Stimulated activated CD4-positive, alpha-beta T cell treated with anti-CD3 and anti-CD28 coated beads, Interleukin-1b, Interleukin-23, amount 100 ng/mL, for 24 hours (primary cell): ENCODE measurements at places on chromosomes 2 and 18.
A peak's percentile ranks its signal among the peaks of the same experiment; 100 is the strongest.

DNA sequence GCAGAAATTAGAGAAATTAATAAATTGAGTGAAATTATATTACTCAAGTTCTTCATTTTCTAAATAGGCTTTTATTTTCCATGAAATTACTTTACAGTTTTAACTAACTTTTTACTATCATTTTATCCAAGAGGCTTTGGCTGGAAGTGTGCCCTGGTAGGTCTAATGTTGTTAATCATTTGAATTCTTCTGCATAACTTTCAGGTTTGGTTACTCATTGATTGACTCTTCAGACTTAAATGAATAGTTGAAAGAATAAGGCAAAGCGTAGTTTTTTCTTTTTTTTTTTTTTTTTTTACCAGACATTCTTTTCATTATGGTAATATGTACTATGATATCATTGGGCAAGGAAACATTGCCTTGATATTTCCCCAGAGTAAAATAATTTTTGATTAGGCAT is 228.4 kb upstream of the MMADHC start:
- no peak for DNase-seq

DNA sequence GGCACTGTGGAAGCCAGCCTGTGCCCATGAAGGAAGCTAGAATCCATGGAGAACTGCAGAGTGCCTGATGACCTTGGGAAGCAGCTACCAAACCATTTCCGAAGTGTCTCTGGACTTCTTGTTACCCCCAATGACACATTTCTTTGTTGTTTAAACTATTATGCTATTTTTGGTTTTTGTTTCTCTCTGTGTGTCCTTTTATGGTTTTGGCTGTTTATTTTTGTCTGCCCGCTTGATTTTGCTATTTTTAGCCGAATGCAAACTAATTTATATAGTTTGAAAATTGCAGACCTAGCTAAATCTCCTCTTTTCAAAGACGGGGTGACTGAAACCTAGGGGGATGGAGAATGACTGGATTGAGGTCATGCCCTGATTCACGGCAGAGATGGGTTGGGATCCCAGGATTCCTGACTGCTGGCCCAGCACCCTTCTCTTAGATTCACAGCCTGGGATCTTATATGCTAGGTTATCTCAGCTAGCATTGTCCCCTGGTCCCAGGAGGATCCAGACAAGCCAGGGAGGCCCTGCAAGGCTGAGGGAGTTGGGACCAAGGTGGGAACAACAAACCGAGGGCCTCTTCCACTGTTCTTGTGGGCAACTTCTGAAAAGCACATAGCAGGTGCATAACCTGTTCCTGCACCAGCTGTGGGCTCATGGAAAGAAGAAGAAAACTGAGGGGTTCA is 116.3 kb upstream of the HAAO start:
- DNase-seq: no peak

DNA sequence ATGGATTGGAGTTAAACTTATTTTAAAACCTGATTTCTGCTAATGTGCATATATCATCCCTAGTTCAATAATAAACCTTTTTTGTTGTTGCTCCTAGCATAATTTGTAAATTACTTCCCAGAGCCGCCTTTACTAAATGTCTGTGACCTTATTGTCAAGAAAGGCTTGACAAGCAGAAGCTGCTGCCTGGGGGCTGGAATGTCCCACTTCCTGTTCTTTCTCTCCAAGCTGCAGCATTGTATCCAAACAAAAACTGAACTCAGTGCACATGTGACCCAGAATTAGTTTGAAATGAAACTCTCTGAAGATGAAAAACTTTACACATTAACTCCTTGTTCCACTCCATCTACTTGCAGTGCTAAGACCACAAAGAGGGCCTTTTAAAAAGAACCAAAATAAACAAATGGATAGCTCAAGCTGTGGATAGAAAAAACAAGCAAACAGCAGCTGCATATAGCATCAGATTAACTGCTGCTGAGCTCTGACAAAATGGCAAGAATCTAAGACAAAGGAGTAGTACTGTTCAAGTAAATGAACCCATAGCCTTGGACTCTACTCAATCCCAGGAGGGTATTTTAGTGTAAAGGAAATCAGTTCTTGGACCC is 99.8 kb upstream of the NEUROD1 start:
- no peak for DNase-seq

DNA sequence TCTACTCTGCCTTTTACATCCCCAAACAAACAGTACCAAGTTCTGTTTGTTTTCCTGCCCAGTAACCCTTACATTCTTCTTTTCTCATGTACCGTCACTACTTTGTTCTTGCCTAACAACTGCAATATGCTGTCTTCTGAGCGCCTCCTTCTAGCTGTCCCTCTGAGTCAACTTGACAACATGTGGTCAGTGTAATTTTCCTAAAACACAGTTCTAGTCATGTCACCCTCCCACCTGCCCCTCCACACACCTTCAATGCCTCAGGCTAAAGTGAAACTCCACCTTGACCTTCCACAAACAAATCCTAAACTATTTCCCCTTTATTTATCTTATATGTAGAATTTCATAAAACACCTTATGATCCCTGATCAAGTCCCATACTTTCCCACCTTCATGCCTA is 124.6 kb upstream of the CD302 start:
- DNase-seq: no peak

- no peak for DNase-seq
Observed at GRCh38 chr18:69567813-69568488, 167.3 kb downstream of the DOK6 start.

DNA sequence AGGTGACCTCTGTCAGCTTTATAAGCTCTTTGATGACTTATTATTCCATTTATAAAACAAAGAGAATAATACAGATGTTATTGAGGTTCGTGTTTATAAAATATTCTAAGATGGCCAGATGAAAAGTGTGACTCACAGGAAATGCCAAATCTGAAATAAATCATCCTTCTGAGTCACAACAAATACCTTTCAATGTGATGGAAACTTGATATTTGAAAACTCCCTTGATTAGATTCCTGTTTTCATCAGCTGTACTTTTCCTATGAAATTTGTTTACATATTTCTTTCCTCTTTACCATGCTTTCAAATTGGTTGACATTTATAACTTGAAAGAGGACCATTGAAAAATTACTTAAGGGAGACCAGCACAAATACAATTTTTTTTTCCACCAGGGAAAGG is 30.6 kb upstream of the PPP1R1C start:
- no peak for DNase-seq

GRCh38 chr18:42936289-42936688 is 179.2 kb downstream of the RIT2 start:
- no peak for DNase-seq

DNA sequence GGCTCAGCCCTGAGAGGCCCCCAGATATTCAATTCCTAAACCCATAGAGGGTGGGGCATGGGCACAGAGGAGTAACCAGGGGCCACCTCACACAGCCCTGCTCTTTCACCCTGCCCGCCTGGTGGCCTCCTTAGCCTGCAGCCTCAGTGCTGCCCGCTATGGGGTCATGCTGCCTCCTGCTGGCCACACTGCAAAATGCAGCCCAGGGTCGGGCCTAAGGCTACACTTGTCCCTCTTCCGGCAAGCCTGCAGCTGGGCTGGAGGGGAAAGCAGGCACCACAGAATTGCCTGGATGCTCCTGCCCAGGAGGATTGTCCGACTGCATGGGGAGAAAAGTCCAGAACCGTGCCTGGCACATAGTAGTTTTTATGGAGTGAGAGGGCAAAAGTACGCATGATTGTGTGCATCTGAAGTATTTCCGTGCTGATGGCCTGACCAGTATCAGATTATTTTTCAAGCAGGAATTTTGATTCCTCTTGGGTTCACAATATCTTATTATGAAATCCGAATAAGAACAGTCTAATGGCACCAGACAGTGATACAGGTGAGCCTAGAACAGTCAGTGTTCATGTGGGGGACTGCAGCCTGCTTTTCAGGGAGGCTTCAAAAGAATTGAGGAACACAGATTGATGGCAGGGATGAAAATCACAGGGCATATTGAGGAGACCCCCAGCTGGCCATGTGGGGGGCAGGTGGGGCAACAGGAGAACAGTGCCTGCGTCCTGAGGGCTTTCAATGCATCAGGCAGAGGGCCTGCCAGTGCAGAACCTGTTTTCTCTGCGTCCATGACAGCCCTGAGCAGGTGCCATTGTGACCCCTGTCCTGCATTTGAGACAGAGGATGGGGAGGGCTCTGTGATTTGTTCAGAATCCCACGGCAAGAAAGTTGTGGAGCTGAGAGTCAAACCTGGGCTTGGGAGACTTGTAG is 51.2 kb upstream of the ALPP start:
- DNase-seq: peak; percentile 66

GRCh38 chr2:157257312-157258252 is at the start of gene GALNT5:
GALNT5 (plus strand) TSS chr2:157257705; CDS start chr2:157258083, 378 bp downstream.
- no peak for DNase-seq

DNA sequence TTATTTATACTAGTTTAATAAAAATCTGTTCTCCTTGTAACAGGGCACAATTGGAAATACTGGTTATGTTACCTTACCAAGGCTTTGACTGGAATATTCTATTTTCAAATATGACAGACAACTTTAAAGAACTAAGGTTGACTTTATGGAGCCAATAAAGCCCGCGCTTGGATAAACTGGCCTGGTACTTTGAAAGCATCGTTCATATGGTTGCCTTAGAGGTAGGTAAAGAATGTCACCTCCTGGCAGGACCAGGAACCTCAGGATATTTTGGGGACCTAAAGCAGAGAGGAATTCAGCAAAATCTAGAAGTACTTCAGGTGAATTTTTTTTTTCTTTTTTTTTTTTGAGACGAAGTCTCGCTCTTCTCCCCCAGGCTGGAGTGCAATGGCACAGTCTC is 71.2 kb upstream of the CREB1 start:
- DNase-seq: no peak

DNA sequence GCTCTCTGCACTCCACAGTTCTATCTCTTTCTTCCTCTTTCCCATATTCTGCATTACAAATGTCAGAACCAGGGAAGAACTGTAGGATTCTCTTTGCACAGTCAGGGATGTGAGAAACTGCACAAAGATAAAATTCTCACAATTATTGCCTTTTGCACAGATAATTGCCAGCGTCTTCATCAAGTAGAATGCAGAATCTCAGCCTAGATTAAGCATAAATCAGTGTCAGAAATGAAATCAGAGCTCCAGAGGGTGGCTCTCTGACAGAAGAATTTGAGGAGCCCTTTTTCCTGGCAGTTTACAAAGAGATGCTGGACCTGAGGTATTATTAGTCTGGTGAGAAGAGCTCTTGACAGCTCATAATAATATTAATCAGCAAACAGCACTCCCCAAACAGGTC is 173.1 kb downstream of the PTH2R start:
- DNase-seq: no peak

DNA sequence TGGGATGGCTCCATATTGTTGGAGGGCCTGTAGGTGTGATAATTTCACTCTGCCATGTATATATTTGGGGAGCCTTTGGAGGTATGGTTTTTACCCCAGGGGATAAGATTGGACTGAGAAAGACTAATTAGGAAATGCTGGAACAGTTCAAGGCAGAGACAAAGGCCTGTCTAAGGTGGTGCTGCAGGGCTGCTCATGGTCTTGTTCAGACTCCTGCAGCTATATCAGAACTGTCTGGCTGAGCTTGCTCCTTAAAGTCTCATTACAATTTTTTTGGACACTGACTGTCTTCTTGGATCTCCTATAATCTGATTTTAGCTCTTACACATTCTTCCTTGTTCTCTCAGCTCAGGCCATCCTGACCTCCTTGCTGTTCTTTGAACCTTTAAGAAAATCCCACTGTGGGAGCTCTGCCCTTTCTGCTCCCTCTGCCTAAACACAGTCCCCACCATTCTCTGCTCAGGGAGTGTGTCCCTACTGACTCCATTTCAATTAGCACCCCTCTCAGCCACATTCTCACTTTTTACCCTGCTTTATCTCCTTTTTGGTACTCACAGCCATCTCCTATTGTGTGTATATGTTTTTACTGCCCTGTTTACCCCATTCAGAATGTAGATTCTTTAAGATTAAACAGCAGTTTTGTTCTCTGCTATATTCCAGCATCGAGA is 468.7 kb upstream of the FANCL start:
- no peak for DNase-seq

- no peak for DNase-seq
Observed at GRCh38 chr2:239846789-239847676, 178.1 kb downstream of the NDUFA10 start.

- DNase-seq: no peak
Observed at GRCh38 chr2:200308546-200309295, 2.2 kb downstream of the SPATS2L start.

GRCh38 chr18:36903215-36903928 is 74.4 kb downstream of the KIAA1328 start:
- no peak for DNase-seq

GRCh38 chr2:32007121-32007391 is 3.8 kb downstream of the MEMO1 start:
- no peak for DNase-seq

GRCh38 chr2:3739313-3739712 is 35.9 kb downstream of the DCDC2C start:
- no peak for DNase-seq

DNA sequence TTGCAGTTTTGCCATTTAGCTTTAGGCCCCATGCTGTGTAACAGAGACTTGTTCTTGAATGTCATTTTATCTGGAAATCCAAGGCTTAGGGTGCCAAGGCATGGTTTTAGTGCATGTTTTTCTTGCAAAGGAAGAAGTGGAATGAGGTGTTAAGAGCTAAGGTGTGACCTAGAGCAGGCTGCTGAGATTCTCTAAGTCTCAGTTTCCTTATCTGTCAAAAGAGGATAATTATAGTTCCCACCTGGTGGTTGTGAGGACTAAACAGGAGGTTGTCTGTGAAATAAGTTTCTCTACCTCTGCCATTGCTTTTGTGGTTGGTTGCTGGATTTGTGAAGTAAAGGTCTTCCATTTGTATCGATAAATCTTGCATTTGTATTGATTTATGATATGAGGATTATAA is 82.0 kb downstream of the TANC1 start:
- DNase-seq: no peak

GRCh38 chr18:46542545-46542944 is 114.5 kb downstream of the LOXHD1 start:
- DNase-seq: no peak

DNA sequence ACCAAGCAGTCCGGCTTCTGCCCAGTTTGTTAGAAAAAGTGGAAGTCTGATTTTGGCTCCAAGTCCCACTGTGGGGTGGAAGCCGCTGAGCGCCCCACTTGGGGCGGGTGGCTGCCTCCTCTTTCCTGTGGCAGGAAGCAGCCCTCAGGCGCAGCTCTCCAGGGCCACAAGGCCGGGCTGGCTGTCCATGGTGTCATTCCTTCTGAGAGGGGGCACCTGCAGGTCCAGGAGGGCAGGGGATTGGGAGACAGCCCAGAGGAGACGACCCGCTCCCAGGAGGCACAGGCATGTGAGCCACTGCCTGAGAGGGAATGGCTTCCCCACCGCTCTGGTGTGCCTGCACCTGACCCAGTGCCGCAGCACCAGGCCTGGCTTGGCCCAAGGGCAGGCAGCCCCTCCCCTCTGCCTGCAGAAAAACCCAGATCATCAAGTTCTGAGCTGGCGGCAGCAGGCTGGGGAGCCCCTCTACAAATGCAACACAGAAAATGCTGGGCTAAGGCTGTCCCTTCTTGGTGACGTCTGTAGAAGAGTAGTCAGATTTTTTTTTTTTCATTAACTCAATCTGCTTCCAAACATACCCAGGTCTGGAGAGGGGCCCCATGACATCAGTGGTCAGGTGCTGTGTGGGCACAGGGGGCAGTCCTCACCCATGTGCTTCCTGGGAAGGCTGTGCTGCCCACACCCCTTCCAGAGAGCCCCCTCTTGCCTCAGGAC is 38.4 kb downstream of the HS6ST1 start:
- DNase-seq: no peak
